NCI-H187 (cell line): ENCODE measurements at places on chromosomes 7 and 10.
A peak's percentile ranks its signal among the peaks of the same experiment; 100 is the strongest.

DNA sequence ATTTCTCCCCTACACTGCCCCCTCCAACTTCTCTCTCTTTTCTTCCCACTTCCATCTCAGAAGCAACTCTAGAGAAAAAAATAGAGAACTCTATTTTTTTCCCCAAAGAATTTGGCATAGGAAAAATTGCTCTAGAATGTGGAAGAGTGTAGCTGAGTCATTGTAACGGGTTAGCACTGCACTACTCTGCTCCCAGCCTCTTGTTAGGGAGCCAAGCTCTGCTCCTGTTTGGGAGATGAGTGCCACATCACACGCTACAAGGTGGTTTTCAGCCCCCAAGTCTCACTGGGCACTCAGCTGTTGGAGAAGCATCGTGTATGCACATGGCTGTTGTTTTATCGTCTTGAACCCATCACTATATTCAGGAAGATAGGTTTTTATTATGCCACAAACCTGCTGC is 136.4 kb downstream of the BMPER start:
- no peak for DNase-seq

DNA sequence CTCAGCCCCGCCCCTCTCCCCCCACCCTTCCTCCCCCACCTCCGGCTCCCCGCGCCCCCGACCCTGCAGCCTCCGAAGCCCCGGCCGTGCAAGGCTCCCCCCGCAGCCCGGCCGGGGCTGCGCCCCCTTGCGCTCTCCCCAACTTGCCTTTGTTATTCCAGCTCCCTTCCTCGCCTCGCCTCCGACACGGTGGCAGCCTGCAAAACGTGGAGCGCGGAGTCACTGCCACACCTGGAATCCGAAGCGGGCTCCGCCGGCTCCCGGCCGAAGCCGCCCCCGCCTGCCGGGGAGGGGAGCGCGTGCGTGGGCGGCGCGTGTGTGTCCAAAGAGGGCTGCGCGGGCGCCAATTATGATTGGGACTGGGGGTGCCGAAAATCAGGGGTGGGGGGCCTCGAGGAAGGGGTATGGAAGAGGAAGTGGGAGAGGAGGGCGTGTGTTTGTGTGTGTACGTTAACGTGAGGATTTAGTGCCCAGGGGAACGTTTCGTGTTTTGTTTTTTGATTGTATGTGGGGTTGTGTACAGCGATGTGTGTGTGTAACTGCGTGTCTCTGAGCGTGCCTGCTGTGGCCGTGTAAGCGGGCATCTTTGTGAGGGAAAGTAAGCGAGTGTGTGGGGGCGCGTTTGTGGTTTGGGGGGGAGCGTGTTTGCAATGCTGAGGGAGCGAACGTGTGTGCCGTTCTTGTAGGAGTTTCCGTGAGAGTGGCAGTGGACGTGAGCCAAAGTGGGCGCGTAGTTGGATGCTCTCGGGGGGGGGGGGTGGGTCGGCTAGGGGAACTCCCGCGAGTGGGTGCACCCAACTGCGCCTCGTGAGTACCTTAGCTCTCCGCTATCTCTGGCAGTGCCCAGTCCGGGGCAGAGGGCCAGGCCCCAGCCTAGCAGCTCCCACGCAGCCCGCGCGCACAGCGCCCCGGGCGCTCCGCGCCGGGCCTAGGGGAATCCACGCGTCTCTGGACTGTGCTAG is 1.2 kb upstream of the ZMIZ1 start:
- DNase-seq: peak; percentile 31

DNA sequence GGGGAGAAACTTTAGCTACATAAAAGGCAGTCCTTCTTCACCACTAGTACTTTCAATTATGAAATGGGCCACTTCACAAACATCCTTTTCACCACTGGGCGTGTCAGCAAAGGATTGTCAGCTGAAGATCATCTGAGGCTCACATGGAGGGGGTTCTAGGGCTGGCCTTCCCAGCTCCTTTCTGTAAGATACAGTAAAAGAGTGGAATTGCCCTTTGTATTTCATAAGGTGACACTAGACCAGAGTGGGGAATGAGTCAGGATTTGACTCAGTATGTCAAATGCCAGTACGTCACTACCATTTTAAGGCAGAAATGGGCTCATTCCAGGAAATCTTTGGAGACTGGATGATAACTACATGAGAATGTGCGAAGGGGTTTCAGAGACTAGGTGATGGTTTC is 21.2 kb upstream of the BLOC1S2 start:
- DNase-seq: no peak

GRCh38 chr10:66941491-66941890 is 15.7 kb downstream of the LRRTM3 start:
- no peak for DNase-seq

- DNase-seq: no peak
These were observed 7.8 kb downstream of the DCLRE1A start for GRCh38 chr10:113846036-113846435.

- no peak for DNase-seq
These were observed 110.4 kb downstream of the PON1 start for GRCh38 chr7:95213809-95214492.

GRCh38 chr7:95432606-95433005 is 2.2 kb downstream of the PON2 start:
- DNase-seq: no peak

DNA sequence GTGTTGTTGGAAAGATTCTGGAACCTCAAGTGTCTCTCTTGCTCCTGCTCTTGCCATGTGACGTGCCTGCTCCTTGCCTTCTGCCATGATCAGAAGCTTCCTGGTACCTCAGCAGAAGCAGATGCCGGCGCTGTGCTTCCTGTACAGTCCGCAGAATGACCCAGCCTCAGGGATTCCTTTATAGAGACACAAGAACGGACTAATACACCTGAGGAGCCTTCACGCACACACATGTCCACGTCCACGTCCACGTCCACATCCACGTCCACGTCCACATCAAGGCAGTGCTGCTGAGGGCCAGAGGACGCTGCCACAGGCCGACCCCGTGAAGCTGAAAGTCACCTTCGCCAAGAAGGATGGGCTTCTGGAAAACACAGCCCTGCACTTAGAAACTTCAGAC is 190.1 kb downstream of the MAD1L1 start:
- DNase-seq: no peak

GRCh38 chr7:7183061-7183837 is 905 bp downstream of the C1GALT1 start:
- DNase-seq: no peak

- DNase-seq: no peak
These were observed 219.2 kb upstream of the C7orf33 start for GRCh38 chr7:148371280-148371937.

DNA sequence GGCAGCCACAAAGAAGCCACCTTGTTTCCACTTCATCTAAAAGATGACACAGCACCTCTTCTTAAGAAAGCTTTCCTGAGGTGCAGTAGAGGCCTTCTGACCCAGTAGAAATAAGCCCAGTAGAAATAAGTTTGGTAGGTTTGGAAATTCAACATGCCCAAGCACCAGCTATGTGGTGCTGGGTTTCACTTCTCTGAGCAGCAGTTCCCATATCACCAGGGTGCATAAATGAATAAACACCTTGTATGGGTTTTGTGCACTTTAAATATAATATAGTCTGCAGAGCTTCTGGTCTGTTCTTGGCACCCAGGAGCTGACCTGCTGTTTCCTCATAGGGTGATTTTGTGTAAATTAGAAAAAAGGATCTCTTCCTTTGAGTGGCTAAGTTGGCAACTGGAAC is 492.4 kb upstream of the SORCS1 start:
- no peak for DNase-seq

GRCh38 chr7:1210979-1211608 is 21.6 kb upstream of the UNCX start:
- DNase-seq: no peak

- no peak for DNase-seq
These were observed 611.8 kb downstream of the TNS3 start for GRCh38 chr7:46970131-46970430.

GRCh38 chr10:42932735-42933447 is 144.0 kb upstream of the RET start:
- no peak for DNase-seq

GRCh38 chr7:37290731-37291130 is 157.9 kb downstream of the ELMO1 start:
- DNase-seq: no peak

DNA sequence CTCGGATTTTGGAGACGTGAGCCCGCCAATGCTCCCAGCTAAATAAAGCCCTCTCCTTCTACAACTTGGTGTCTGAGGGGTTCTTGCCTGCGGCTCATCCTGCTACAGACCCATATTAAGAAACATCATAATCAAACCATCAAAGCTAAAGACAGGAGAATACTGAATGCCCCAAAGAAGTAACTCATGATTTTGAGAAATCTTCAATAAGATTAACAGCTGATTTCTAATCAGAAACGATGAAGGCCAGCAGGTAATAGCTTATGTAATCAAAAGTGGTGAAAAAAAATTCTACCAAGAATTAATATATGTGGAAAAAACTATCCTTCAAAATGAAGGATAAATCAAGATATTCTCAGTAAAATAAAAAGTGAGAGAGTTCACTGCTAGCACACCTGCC is 130.3 kb downstream of the DNAJC1 start:
- no peak for DNase-seq

- no peak for DNase-seq
These were observed 663.5 kb downstream of the KCNMA1 start for GRCh38 chr10:76974017-76974691.

- no peak for DNase-seq
These were observed 171.5 kb downstream of the DIP2C start for GRCh38 chr10:517872-518475.

DNA sequence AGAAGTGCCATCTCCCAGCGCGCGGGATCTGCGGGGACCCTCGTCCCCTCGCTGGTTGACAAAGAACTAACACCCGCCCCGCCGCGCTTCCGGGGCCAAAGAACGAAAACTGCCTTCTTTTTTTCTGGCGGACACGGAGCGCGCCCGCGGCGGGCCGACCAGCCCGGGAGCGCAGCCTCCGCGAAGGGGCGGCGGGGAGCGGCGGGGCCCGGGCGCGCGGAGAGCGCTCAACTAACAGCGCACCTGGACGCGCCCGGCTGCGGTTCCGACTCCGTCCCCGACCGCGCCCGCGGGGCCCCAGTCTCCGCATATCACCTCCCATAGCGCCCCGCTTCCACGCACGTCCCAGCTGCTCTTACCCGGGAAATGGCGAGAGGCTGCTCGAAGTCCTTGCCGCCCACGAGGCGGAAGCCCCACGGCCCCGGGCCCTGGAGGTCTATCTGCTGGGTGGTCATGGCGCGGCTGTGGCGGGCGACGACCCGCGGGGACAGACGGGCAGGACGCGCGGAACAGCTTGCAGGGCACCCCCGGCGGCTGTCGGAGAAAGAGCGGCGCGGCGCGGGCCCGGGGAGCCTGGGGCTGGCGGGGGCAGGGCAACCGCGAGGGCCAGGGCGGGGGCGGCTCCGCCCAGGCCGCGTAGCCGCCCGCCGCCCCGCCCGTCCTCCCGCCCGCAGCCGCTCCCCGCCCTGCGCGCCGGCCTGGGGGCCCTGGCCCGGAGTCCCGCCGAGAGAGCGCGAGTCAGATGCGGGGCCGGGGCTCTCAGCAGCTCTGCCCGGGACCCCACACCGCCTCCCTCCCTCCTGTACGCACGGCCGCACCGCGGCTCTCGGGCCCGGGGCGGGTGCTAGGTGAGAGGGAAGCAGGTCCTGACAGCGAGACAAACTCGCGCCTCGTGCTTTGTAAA is at the start of gene PDLIM1:
Gene PDLIM1, minus strand, starts transcription at position 543 of the 904 bp plus-strand sequence. Its CDS starts 88 bp downstream, at position 455.
- no peak for DNase-seq

DNA sequence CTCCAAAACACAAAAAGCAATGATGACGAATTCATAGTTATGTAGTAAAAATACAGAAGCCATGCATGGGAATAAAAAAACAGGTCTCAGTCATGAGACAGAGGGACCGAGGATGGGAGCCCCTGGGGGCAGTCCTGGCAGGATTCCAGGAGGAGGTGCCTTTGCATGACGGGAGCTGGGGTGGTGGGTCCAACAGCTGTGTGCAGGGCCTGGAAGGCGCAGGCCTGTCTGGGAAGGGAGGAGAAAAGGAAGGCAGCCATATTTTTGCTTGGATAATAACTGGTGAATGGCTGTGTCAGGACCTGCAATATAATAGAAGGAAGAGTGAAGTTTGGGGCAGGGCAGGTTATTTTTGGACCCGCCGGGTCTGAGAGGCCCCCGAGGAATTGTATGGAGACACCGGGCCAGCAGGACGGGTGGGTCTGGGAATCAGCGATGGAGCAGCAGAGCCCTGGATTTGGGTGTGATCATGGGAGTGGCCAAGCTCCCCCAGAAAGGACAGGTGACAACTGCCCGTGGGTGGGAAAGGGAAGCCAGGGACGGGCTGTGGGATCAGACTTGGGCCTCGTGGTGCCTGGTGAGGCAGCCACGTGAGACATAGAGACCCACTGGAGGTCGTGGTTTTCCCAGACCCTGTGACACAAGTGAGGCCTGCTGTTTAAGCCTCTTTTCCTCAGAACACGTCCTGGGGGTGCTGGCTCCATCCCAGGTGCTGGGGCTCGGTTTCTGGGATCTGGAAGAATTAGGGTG is 2.9 kb upstream of the JAKMIP3 start:
- DNase-seq: no peak

DNA sequence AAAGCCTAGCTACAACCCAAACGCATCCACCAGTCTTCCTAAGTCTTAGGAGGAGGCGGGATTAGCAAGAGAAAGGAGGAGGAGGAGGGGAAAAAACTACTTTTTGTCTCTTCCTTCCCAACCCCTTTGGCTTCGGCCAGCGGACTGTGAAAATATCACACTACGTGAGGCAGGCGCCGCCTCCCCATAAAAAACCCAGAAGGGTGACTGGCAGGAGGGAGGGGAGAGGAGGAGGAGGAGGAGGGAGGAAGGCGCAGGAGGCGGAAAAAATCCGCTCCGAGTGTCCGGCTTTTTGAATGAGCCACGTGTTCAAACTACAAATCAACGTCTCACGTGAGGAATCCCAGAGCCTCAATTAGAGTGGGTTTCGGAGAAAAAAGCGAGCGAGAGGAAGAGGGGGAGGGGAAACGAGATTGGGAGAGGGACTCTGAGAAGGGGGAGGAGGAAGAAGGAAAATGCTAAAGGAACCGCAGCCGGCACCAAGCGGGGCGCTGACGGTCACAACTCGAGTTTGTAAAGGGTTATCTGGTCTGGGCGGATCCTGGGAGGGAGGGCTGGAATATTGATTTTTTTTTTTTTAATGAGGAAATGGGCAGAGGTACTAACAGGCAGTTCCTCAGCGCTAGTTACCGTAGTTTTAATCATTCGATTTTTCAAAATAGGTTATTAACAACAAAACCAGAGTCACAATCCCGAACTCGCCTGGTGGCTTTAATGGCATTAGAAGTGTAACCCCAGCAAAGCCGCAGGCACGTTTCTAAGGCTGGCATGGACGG is at the start of gene IGF2BP3:
Gene IGF2BP3, minus strand, starts transcription at position 162 of the 776 bp plus-strand sequence. CDS start 381 bp downstream, outside the sequence.
- peak; percentile 89 for DNase-seq

DNA sequence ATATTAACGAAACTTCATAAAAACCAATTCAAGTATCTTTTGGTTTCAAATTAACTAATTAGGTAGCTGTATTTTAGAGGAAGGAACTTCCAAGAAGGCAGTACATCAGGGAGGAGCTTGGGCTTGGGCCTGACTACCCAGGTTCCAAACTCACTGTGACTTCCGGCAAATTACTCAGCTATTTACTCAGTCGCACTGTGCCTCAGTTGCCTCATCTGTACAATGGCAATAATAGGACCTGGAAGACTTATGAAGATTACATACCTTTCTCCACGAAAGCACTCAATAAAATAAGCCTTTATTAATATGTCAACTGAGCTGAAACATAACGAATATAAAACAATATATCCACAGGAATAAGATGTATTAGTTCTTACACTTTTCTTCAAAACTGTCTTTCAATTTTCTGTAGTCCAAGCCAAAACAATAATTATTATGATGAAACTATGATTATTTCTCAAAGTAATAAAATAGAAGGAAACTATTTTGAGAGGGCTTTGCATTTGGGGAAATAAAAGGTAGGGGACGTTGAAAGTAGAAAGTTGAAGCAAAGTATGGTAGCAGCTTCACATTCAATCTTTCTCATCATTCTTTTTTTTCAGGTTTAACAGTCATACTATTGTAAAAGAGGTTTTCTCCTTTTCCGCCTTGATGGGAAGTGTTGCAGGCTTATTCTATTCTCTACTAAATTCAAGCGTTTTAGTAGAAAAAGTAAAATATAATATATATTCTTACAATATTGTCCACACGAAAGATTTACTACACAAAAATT is 10.5 kb upstream of the EBLN1 start:
- no peak for DNase-seq
